Neural crest cell (in vitro differentiated cells): ENCODE measurements at places on chromosomes 4 and X. TPM values are rescaled to one million over a fixed set of nuclear protein-coding genes. Genes with fewer than 3 reads are reported as not detected.
A peak's percentile ranks its signal among the peaks of the same experiment; 100 is the strongest.

HEPH gene
- total RNA-seq, result 12.2 and 14.0 TPM in 2 replicates

AMOT gene
- total RNA-seq, result 108 and 116 TPM in 2 replicates

SH2D1A gene
- total RNA-seq, result 1.5 and 1.9 TPM in 2 replicates

- DNase-seq, result no peak
- no peaks in the 10 kb centered on the region for H3K27me3 ChIP-seq
- no peaks in the 10 kb centered on the region for H3K36me3 ChIP-seq
Measured at GRCh38 chr4:174933083-174933482, 14.9 kb downstream of the ADAM29 start.

GRCh38 chrX:114101081-114101480, 482.8 kb upstream of the HTR2C start:
- no peak for DNase-seq
- H3K27ac ChIP-seq, result no peak overlapping the region
- no peaks in the 10 kb centered on the region for H3K36me3 ChIP-seq
- no peak overlapping the region for H3K4me3 ChIP-seq

- peaks cover 20% of the 10 kb centered on the region for H3K27me3 ChIP-seq
- H3K27ac ChIP-seq, result no peak overlapping the region
- H3K36me3 ChIP-seq, result no peaks in the 10 kb centered on the region
- DNase-seq, result no peak
- no peak overlapping the region for H3K4me3 ChIP-seq
Measured at GRCh38 chr4:16100833-16101232, 17.0 kb upstream of the PROM1 start.

GRCh38 chrX:143095816-143096215, 70.1 kb downstream of the SPANXN4 start:
- no peak for DNase-seq
- no peak overlapping the region for H3K27ac ChIP-seq
- H3K27me3 ChIP-seq, result no peaks in the 10 kb centered on the region

CXCL8 gene
- not detected in 2 replicates for total RNA-seq

- peaks cover 8% of the 10 kb centered on the region for H3K4me1 ChIP-seq
- H3K27ac ChIP-seq, result no peak overlapping the region
- H3K36me3 ChIP-seq, result peaks cover 14% of the 10 kb centered on the region
- H3K27me3 ChIP-seq, result no peaks in the 10 kb centered on the region
Measured at GRCh38 chr4:110139815-110140214, 58.6 kb downstream of the ELOVL6 start.

DNA sequence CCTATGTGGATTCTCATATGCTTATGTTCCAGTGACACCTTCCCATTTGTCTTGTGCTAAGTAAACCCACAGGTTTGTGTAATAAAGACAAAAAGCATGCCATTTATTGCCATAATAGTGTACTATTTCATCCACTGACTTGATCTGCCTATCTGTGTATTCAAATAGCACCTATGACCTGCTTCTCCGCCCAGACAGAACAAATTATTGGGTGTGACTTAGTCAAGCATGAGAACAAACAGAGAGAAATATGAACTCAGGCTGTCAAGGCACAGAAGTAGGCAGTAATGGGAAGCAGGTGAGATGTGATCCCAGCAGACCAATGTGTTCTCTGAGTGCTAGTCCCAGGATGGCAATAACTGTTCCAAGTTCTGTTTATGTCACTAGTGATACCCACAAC, 25.4 kb downstream of the ELOVL6 start:
- H3K27me3 ChIP-seq, result no peaks in the 10 kb centered on the region
- no peak overlapping the region for H3K27ac ChIP-seq
- no peak for DNase-seq
- H3K4me1 ChIP-seq, result peaks cover 9% of the 10 kb centered on the region
- H3K36me3 ChIP-seq, result peaks cover 27% of the 10 kb centered on the region

IBSP gene
- not detected in 2 replicates for total RNA-seq

DNA sequence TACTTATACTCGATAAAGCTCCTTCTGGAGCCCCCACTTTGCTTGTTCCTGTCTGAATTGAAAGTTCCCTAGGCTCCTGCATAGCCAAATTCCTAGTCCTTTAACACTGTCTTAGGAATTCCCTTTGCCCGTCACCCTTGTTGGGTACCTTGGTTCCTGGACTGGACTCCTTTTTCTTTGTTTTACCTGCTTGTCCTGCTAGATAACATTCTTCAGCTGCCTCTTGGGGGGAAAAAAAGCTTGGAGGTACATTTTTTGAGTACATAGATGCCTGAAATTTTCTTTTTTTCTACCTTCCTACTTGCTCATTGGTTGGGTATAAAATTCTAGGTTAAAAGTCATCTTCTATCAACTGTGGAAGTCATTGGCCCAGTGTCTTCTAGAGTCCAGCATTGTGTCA, 154.8 kb upstream of the RAPGEF2 start:
- no peak for DNase-seq
- H3K36me3 ChIP-seq, result peaks cover 6% of the 10 kb centered on the region
- no peak overlapping the region for H3K4me3 ChIP-seq
- no peaks in the 10 kb centered on the region for H3K27me3 ChIP-seq
- H3K4me1 ChIP-seq, result no peaks in the 10 kb centered on the region
- H3K27ac ChIP-seq, result no peak overlapping the region

GRCh38 chrX:121161501-121161933, 114.1 kb downstream of the GLUD2 start:
- H3K36me3 ChIP-seq, result peaks cover 5% of the 10 kb centered on the region
- peak overlapping the region; percentile 0 for H3K27ac ChIP-seq
- peaks cover 51% of the 10 kb centered on the region for H3K4me1 ChIP-seq
- H3K27me3 ChIP-seq, result no peaks in the 10 kb centered on the region

DNA sequence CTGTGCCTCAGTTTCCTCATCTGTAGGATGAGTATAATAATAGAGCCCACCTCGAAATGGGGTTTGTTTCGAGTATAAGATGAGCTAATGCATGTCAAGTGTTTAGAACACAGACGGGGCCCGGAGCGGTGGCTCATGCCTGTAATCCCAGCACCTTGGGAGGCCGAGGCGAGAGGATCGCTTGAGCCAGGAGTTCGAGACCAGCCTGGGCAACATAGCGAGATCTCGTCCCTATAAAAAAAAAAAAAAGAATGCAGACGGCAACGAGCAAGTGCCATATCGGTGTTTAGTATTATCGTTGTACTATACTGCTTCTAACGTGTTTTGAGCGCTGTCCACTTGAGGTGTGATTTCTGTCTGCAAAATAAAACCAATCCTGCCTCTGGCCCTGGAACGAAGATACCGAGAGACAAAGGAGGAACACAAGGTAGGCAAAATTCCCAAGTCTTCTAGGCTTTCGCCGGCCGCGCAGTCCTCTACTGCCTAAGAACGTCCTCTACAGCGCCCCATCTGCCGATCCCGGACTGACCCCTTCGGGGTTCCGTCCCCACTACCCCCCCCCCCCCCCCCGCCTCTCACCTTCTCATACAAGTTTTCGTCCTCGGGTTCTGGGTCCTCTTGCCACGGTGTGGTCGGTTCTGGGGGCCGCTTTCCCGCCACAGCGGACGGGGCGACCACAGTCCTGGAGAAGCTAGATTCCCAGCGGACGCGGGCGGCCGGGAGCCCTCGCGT, 442 bp downstream of the NDUFB11 start:
- peak overlapping the region; percentile 98 for H3K27ac ChIP-seq
- peak overlapping the region; percentile 100 for H3K4me3 ChIP-seq
- peaks cover 14% of the 10 kb centered on the region for H3K4me1 ChIP-seq
- H3K27me3 ChIP-seq, result peaks cover 2% of the 10 kb centered on the region

DNA sequence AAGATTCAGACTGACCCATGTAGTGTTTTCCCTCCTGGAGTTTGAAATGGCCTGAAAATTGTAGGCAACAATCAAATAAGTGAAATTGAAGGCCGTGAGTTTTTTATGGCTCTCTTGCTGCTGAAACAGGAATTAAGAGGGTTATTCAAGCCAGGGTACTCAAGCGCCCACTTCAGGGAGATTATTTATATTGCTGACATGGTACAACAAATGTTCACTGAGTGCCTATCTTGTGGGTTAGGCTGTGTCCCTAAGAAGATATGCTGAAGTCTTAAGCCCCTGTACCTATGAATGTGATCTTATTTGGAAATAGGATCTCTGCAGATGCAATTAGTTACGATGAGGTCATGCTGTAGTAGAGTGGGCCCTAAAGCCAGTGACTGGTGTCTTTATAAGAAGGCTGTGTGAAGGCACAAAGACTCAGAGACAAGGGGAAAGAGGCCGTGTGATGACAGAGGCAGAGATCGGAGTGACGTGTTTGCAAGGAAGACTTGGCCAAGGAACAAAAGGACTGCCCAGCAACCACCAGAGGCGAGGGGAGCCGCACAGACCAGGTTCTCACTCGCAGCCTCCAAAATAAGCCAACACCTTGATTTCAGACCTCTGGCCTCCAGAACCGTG, 72.9 kb downstream of the MED28 start:
- H3K36me3 ChIP-seq, result no peaks in the 10 kb centered on the region
- no peak overlapping the region for H3K4me3 ChIP-seq
- peaks cover 12% of the 10 kb centered on the region for H3K4me1 ChIP-seq
- peak overlapping the region; percentile 24 for H3K27ac ChIP-seq

FUNDC1 gene
- total RNA-seq, result 18.3 and 19.4 TPM in 2 replicates

DNA sequence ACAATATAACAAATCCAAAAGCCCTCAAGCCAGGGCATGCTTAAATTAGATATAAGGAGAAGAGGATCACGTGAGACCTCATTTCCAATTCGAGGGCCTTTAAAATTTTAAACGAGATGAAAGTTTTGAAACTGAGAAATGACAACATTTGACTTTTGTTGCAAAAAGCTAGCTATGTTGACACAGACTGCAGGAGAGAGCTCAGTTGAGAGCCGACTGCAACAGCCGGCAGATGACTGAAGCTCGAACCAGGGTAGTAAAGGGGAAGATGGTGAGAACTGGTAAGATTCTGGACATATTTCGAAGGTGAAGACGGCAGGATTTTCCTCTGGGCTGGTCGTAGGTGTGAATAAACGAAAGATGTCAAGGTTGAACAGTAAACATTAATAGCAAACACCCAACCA, 773 bp downstream of the PRMT9 start:
- peaks cover 24% of the 10 kb centered on the region for H3K4me1 ChIP-seq
- H3K36me3 ChIP-seq, result no peaks in the 10 kb centered on the region
- peak overlapping the region; percentile 88 for H3K4me3 ChIP-seq
- H3K27ac ChIP-seq, result peak overlapping the region; percentile 69
- H3K27me3 ChIP-seq, result peaks cover 13% of the 10 kb centered on the region

GRCh38 chrX:9844936-9845577, 58.8 kb downstream of the SHROOM2 start:
- no peak for DNase-seq
- no peaks in the 10 kb centered on the region for H3K36me3 ChIP-seq
- H3K4me3 ChIP-seq, result no peak overlapping the region
- H3K4me1 ChIP-seq, result peaks cover 11% of the 10 kb centered on the region
- H3K27me3 ChIP-seq, result no peaks in the 10 kb centered on the region

SPANXD gene
- total RNA-seq, result not detected in 2 replicates
